Muscle of arm (tissue), 14 donors: ENCODE measurements at places on chromosomes 7 and 10.

- DNase-seq, result no peak
These were observed 368.9 kb downstream of the PLXDC2 start for GRCh38 chr10:20185116-20185515.

DNA sequence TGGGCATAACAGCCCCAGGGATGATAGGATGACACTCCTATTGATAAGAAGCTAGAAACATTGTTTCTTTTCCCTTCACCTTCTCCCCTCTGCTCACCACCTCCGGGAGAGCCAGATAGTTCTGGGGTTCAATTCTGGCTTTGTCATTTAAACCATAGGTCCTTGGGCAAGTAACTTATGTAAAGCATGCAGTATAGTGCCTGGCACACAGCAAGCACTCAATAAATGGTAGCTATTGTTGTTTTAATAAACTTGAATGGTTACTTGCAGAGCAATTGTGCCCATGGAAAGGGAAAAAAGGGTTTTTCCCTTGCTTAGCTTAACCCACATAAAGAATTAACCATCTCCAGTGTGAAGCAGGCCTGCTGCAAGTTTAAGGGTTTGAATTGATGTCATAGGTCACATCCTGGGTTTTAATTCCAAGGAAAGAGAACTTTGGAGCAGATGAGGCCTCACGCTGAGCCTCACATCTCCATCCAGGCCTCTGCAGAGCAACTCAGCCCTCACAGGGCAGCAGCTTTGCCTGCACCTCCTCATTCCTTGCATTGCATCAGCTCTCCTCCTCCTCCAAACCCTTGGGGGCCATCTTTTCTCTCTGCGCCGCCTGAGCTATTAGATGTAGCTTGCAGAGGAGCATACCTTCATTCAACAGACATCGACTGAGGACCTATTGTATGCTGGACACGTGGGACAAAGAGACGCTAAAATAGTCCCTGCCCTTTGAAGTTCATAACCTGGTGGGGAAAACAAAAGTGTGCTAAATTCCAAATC, 22.9 kb downstream of the ZNF775 start:
- no peak for DNase-seq

DNA sequence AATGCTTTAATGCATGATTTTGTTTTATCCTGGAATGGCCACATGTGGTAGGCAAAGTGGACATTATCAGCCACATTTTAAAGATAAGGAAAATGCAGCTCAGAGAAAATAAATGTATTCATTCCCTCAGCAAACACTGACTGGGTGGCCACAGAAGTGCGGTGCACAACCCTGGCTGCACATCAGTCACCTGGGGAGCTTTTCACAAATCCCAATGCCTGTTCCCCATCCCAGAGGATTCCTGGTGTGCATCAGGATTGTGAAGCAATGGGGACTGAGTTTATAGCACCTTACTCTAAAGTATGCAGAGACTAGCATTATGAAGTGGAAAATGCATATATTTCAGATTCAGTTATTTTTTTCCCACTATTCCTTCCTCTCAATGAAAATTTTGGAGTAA, 193.5 kb upstream of the C7orf33 start:
- DNase-seq, result no peak

- no peak for DNase-seq
These were observed 3.4 kb upstream of the ACTR3B start for GRCh38 chr7:152756116-152756515.

- DNase-seq, result no peak
These were observed 93.4 kb downstream of the ZNF736 start for GRCh38 chr7:64407148-64407547.

DNA sequence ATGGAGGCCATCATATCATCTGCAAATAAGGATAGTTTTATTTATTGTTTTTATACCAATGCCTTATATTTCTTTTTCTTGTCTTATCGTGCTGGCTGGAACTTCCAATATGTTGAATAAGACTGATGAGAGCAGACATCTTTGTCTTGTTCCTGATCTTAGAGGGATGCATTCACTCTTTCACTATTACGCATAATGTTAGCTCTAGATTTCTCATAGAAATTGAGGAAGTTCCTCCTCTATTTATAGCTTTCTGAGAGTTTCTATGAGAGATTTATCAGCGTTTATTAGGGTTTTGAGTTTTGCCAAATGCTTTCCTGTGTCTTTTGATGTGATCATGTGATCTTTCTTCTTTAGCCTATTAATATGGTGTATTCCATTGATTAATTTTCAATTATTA, 49.3 kb downstream of the COL28A1 start:
- DNase-seq, result no peak
